ENCODE measurements at places on chromosomes 2 and 18.

GRCh38 chr2:31384351-31384750 lies 30.2 kb downstream of the XDH start:
- DNase-seq, result no peak

DNA sequence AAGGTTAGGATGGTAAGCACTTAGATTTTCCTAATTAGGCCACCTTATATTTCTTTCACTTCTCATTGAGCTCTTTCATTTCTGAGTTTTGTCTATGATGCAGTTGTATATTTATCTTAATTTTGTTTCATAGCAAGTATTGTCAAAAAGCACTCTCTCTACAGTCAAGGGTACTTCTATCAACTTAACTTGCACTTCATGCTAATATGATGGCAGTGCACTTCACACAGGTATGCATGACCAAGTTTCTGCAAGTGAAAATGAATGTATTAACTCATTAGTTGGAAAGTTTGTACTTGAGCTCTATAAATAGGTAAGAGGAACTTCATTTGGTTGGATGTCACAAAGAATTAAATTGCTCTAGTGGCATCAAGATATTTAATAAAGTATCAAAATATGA lies 51.5 kb upstream of the CDH19 start:
- DNase-seq, result no peak

DNA sequence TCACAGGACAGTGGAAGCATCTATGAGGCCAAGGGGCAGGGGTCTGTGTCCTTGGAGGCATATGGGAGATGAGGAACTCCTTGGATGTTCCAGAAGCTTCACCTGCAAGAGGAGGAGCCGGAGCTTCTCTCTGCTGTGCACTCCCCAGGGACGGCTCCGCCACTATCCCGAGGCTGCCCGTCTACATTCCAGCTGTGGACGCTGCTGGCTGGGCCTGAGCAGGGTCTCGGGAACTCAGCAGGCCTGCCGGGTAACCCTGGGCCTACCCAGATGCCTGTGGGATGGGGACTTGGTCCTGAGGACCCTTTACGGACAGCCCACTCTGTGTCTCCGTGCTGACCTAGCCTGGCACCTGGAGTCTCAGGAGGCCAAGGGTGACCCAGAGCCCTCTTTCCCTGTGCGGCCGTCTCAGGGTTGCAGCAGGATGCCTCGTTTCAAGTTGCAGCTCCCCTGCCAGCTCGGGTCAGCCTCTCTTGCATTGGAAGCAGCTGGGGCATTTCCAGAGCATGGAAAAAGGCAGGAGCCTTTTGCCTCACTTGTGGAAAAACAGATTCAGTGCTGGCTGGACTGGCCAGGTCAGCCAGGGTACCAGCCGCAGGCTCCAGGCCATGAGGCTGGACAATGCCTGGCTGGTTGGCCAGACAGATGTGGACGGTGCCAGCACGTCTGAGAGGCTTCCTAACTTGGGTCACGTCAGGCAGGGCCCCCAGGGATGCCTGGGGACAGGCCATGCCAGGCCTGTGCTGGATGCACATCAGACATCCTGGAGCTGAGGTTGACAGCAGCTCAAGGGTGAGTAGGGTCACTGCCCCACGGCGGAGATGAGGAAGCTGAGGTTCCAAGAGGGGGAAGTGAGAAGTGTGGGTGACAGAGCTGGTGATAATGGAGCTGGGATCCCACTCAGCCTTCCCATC lies 41.5 kb downstream of the SCTR start:
- no peak for DNase-seq

DNA sequence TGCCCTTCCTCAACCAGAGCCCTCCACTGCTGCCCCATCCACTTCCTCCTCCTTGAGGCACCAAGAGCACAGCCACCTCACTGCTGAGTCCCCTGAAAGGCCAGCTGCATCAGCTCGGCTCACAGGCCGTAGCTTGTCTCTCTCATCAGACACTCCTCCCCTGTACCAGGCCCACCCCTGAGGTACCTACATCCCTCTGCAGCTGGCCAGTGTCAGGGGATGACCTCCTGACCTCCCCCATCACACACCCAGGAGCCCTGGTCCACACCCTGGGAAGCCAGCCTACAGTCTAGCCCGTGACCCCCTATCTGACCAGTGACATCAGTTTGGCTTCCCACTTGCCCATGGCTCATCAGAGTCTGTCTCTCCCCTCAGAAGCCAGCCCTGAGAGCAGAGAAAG lies 205.6 kb downstream of the TNS1 start:
- no peak for DNase-seq

GRCh38 chr2:235391921-235392615 lies 101.8 kb upstream of the AGAP1 start:
- DNase-seq, result no peak

DNA sequence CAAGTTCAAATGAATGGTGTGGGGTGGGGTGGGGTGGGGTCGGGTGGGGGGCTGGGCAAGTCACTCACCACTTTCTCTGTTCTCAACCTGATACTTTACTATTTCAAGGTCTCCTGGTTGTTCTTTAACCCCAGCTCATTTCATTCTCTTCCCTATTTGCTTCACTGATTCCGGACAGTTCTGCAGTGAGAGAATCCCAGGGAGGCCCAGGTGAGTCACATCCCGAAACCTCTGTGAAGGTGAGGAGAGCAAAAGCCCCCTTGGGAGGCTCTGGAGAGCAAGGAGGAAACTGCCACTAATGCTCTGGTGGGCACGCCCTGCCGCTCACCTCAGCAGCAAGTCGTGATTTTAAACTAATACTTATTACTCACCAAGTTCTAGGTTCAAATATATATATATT lies 8.9 kb downstream of the EDAR start:
- DNase-seq, result no peak

- DNase-seq, result no peak
These were observed 2.4 kb downstream of the MEX3C start for GRCh38 chr18:51195086-51195450.

- DNase-seq, result no peak
These were observed 50.9 kb upstream of the ATL2 start for GRCh38 chr2:38427936-38428335.

DNA sequence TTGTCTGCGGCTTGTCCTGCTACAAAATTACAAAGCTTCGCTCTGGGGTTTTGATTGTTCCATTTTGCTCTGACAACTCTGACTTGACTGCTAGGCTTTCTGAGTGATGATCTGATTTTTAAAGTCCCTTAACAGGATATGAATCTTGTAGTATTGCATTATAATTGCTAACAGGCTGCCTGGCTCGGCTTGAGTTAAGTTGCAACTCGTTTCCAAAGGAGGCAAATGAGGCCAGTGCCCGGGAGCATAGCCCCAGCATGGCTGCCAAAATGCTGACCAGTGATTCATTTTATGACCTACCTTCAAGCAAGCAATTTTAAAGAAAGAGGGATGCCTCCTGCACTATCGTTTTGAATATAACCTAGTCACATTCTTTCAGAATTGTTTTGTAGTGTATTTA lies 135.4 kb downstream of the COL6A3 start:
- DNase-seq, result no peak

- DNase-seq, result no peak
These were observed 44.3 kb upstream of the CYP1B1 start for GRCh38 chr2:38120264-38120592.

DNA sequence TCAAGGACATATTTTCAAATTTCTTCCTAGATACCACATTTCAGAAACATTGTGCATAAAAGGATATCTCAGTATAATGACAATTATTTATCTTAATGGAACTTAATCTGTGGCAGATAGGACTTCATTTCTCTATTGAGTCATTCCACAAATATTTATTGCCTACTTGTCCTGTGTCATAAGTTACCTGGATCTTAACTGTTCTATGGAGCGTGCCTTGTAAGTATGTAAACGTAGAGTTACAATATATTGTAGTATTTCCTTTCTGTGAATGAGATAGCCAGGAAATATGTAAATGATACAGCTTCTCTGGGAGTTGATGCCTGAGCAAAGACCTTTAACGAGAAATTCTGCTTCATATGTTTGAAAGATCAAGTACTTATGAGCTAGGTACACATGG lies 2.5 kb downstream of the AGFG1 start:
- DNase-seq, result no peak

DNA sequence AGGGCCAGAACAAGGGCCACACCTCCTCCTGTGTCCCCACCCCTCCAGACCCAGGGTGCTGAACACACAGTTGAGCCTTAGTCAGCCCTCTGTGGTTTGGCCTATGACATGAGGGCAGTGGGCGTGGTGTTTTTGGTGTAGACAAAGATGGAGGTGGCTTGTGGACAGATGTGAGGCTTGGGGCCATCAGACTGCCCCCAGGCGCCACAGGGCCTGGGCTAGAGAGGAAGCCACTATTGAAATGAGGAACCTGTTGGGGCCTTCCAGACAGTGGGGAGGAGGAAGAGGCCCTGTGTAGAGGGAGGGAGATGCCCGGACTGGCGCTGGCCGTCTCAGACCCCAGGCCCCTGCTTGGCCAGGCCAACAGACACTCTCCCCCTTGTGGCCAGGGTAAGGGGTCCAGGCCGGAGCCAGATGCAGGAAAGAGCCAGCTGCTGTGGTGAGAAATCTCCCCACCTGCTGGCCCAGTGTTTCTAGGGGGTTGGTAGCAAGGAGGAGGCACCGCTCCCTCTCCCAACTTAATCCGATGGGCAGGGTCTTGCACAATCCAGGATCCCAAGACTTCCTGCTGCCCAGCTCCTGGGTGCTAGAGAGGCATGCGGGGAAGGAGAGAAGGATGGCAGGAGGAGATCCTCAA lies 53.8 kb downstream of the SMAD7 start:
- no peak for DNase-seq

GRCh38 chr2:196887431-196887830 lies 39.1 kb downstream of the PGAP1 start:
- DNase-seq, result no peak

DNA sequence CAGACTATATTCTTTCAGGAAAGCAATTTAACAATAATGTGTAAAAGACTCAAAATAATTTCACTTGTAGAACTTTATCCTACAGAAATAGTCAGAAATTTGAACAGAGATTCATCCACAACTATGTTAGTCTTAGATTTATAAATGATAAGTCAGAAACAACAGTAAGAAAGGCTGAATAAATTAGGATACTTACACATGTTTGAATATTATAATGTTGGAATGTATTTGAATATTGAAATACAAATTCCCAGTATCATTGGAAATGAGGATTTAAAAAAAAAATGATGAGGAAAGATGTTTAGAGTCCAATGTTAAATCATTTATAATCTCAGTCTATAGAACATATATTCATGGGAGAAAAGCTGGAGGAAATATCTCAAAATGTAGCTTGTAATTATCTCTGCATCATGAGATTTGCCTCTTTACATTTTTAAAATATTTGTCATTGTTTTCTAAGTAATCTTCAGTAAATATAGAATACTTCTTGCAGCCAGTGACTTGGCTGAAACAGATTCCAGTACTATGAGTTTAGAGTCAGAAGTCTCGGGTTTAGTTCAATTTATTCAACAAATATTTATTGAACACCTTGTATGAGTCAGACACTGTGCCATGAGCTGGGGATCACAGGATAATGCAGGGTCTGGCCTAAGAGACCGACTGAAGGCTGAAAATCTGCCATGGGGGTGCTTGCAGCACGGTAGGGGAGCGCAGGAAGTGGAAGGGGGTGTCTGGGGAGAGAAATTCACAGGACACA lies 32.3 kb downstream of the CXCR4 start:
- DNase-seq, result no peak

DNA sequence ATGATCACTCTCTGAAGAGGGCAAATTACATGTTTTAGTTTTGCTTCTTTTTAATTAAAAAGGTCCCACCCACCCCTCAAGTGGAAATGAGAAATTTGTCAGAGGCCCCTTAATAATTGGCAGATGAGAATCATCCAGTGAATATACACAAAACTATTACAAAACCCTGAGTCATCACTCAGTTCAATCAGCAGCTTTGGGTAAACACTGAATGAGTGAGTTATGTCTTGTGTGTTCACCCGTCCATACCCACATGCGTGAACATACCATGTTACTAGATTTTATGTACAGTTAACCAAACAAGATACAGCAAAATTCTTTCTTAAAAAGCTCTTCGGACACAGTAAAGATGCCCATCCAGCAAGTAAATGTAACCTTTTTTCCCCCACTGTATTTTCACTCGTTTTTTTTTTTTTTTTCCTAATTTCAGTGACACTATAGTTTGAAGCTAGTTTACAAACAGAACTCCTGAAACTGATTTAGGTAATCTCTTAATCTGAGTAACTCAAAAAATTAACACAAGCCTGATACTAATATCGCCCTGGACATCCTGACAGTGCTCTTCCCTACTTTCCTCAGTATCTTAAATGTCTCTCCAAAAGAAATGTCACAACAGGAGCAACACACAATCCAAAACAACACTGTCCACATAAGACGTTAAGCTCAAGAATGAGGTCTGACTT lies 1.4 kb downstream of the PSME4 start:
- DNase-seq, result peak; percentile 4

- no peak for DNase-seq
These were observed 126.6 kb upstream of the KCNH7 start for GRCh38 chr2:162965191-162965590.

GRCh38 chr2:75560022-75560767 lies 544 bp downstream of the EVA1A start:
- no peak for DNase-seq

DNA sequence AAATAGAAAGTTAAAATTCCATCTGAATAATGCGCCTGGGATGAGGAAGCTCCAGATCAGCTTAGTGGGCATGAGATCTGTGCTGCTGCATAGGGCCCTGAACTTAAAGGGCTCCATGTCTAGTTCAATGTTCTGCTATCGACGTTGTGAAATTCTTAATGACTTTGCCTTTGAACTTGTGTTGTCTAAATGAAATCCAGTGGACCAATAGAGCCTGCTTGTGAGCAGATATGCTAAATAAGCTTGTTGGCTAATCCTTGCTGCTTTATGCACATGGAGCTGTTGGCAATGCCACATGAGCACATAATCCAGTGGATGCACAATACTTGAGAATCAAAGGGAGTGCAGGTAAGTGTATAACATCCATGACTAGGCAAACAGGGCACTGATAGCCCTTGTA lies 228.6 kb downstream of the TNS1 start:
- no peak for DNase-seq

DNA sequence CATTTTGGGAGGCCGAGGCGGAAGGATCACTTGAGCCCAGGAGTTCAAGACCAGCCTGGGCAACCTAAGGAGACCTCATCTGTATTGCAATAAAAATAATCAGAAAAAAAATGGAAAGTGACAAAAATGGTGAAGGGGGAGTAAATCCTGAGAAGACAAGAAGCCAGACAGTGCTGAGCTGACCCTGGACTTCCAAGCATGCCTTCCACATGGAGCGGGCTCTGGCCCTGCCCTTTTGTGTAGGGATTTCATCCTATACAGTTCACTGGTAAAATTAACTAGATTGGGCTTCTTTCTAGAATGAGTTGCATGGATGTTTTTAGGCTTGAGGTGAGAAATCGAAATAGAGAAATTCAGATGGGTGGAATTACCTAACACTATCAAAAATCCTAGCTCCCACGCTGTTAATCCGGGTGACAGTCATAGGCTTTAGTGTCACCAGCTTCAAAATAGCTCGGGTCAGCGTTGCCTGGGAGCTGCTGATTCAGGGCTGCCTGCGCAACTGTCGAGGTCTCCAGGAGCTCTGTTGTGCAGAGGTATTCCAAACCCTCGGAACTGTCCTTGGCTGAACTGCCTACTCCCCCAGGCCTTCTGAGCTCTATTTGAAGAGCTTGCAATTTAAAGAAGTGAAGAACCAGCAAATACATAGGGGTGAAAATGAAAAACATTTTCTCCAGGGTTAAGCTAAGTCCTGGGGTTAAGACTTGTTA lies 21.5 kb upstream of the ZNF532 start:
- no peak for DNase-seq
